Bronchial epithelial cell (primary cell): ENCODE measurements at places on chromosomes 5 and 9. TPM values are rescaled to one million over a fixed set of nuclear protein-coding genes. Genes with fewer than 3 reads are reported as not detected.

- no peak for DNase-seq
Observed at GRCh38 chr5:152135827-152136226, 211.2 kb upstream of the GLRA1 start.

- DNase-seq = no peak
Observed at GRCh38 chr5:6322163-6322713, 56.1 kb downstream of the MED10 start.

DNA sequence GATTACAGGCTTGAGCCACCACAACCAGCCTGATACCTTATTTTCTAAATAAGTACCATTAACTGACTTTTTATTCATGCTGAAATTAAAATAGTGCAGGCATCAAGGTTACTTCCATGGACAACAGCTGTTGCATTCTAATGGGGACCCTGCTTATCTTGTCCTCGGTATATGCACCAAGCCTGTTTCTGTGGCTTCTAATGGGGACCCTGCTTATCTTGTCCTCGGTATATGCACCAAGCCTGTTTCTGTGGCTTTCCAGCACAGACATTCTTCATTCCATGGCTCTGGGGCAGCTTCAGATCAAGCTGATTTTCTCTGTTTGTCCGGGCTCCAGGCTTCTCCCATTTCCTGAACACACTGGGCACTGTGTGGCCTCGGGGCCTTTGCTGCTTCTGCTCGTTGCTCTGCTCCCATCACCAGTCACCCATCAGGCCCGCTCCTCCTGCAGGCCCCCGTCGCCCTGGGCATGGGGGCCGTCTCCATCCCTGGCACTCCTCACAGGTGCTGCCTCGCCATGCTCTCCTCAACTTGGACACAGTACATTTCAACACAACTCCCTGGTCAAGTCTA, 30.7 kb downstream of the ZNF354A start:
- no peak for DNase-seq

DNA sequence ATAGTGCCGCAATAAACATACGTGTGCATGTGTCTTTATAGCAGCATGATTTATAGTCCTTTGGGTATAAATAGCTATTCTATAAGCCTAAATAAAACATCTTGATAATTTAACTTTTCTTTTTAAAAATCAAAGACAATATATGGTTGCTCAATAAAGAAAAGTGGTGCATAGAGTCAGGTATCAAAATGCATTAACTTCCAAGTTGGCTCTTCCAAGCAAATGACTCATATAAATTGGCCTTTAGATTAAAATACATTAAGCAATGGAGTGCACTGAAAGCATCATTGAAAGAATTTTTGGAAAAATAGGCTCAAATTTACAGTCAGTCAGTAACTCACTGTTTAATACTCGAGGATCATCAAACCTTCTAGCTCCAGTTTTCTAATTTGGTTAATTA, 106.6 kb downstream of the PLCXD3 start:
- no peak for DNase-seq

DNA sequence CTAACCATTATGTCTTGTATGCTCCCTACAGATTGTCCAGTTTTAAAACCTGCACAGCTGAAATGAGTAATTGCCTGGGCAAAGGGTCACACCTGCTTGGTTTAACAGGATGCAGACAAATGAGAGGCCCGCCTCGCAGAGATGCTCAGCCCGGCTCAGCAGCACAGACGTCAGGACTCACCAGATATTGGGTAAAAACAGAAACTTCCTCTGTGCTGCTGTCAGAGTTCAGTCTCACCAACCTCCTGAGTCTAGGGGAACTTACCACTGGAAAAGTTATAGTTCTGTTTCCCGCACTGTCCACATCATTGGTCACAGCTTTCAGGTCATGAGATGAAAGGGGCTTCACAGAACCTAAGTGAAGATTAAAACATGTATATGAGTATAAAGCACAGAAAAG, 152.5 kb downstream of the ESM1 start:
- DNase-seq = no peak

DNA sequence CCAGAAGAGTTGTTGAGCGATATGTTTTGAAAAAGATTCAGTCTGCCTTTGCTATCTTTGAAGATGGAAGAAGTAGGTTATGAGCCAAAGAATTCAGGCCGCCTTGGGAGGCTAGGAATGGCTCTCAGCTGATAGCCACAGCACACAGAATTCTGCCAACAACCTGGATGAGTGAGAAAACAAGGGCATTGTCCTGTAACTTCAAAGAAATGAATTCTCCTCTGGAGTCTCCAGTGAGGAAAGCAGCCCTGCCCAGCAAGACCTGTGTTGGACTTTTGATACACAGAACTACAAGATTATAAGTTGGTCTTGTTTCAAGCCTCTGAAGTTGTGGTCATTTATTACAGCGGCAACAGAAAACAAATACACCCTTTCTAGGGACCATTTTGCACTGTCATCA, 509.9 kb upstream of the ZNF608 start:
- no peak for DNase-seq

GRCh38 chr5:173866243-173866857, 21.8 kb upstream of the CPEB4 start:
- DNase-seq = no peak

DNA sequence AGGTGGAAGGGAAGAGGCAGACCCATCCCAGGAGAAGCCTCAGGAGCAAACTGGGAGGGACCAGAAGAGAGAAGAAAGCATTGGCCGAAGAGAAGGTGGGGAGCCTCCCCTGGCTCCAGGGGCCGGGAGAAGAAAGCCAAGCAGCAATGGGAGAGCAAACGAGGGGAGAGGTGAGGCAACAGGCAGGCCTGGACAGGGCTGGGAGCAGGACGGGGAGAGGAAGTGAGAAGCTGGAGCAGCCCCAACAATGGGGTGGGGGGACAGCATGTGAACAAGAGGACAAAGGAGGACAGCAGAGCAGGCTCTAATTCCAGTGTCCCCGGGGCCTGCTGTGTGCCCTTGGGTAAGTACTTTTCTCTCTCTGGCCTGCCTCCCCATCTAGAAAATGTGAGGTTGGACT, 115.3 kb downstream of the PSD2 start:
- DNase-seq = peak; percentile 20

DNA sequence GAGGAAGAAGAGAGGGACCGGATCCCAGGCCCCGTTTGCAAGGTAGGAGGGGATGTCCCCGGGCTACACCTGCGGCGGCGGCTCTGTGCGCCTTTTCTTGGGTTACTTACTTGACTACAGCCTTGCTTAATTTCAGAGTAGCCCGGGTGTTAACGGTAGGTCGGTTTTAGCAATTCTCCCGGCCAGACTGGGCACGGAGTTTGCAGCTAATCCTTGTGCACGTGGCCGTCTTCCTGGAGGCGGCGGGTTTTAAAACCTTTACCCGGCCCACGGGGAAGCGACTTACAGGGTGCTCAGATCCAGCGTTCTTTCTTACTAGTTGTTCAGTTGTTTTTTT, 313 bp downstream of the BRIX1 start:
- peak; percentile 3 for DNase-seq

DNA sequence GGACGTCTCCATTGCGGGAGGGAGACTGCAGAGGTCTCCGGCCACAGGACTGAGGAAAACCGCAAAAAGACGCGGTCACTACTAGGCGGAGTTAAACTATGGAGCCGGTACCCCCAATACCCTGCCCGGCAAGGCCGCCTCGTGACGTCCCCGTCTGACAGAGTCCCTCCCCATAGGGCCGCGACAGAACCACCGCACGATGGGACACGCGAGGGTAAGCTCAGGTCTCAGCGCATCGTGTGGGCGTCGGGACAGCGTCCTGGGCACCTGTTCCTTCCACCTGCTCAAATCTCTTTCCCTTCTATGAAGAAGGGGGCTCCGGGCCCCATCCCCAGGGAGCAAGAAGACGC, 35.2 kb upstream of the GLDC start:
- DNase-seq = no peak

- peak; percentile 15 for DNase-seq
Observed at GRCh38 chr5:27652505-27652904, 614.1 kb upstream of the CDH9 start.

- no peak for DNase-seq
Observed at GRCh38 chr9:111926421-111926875, 29.8 kb downstream of the UGCG start.

DNA sequence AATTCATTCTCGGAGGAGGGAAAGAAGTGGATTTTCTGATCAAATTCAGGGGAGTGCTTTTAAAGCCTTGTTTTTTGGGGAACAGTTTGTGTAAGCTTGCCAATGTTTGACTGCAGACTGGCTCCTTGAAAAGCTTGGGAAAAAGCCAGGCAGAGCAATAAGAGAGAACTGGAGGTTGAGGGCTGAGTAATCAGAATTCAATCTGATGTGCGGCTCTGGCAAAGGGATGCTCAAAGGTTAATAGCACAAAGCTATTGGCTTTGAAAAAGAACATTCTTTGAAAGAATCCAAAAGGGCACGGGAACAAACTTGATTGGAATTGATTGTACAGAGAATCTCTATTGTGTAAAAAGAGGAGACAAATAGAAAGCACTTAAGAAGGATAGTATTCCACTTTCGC, 279.3 kb downstream of the YTHDC2 start:
- no peak for DNase-seq

- no peak for DNase-seq
Observed at GRCh38 chr9:6525326-6526045, 112.5 kb downstream of the UHRF2 start.

DNA sequence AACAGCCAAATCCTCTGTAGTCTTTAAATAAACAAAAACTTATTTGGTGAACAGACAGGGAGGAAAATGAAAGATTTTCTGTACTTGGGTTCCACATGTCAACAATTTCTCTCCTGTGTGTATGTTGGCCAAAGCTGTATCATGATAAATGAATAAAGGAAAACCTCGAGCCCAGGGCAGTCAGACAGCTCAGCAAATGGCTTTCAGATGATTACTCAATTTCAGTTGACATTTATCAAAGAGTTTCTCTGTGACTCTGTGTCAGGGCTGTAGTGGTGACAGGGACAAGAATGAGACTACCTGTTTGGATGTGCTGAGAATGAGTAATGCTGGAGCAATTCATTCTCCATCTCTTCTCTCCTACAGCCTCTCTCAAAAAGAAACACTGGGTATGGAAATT, 45.7 kb upstream of the PTGS1 start:
- no peak for DNase-seq

- DNase-seq = peak; percentile 61
Observed at GRCh38 chr9:70315389-70315788, 56.6 kb downstream of the SMC5 start.

GRCh38 chr5:83683836-83684235, 36.8 kb downstream of the HAPLN1 start:
- no peak for DNase-seq

DNA sequence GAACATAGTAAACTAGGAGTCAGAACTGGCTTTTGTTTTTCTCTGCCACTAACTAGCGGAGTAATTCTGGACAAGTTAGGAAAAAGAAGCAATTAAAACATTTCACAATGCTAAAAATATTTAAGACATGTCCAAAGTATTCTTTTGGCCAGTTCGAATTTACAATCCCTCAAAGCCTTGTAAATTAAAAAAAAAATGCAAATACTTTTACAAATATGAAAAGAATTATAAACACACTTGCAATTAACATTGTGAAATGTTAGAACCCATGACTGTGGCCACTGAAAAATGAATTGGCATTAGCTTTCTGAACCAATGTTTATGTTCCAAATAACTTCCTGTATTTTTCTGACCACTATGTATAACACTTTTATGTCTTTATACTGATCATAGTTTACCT, 2.2 kb downstream of the RAD1 start:
- DNase-seq = no peak

DNA sequence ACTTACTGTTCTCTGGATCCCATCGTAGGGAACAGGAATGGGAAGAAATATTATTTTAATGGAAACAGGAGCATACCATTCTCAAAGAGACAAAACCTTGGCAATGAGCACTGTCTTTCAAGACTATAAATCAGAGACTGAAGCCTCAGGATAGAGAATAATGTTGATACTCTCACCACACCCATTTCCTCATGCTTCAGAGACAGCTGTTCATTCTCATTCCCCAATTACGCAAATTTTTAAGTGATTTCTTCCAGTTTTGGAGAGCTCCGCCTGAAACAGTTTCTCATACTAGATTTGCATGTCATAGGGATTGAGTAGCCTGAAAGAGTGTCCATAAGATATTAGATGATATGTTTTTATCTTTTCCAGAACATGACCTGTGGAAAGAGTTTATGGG, 290.5 kb upstream of the RASA1 start:
- no peak for DNase-seq

- DNase-seq = no peak
Observed at GRCh38 chr5:133970325-133970909, 2.0 kb upstream of the C5orf15 start.

Gene SOX30
- total RNA-seq = under 0.01 TPM in 1 of 2 replicates, not detected in the other

Gene TUT7
- total RNA-seq = 24.7 and 52.4 TPM in 2 replicates

Gene MEGF10
- 0.26 TPM in 1 of 2 replicates, not detected in the other for total RNA-seq

Gene CD180
- total RNA-seq = not detected in 2 replicates

Gene PCDHGA7
- total RNA-seq = under 0.01 and 0.51 TPM in 2 replicates

Gene PDZD2
- 1.8 and 1.9 TPM in 2 replicates for total RNA-seq

Gene FAM221B
- total RNA-seq = not detected in 2 replicates

Gene ISL1
- 1.8 and 6.1 TPM in 2 replicates for total RNA-seq

Gene SPATA31C2
- not detected in 2 replicates for total RNA-seq

Gene ZNF883
- total RNA-seq = 0.53 and 1.2 TPM in 2 replicates
